Fibroblast of the conjunctiva (primary cell): ENCODE measurements at places on chromosomes 16 and 17.
A peak's percentile ranks its signal among the peaks of the same experiment; 100 is the strongest.

GRCh38 chr17:44959821-44960531 lies 8.1 kb downstream of the C1QL1 start:
- no peak for DNase-seq

- DNase-seq = peak; percentile 24
These were observed 302.7 kb upstream of the PMFBP1 start for GRCh38 chr16:72474501-72475123.

DNA sequence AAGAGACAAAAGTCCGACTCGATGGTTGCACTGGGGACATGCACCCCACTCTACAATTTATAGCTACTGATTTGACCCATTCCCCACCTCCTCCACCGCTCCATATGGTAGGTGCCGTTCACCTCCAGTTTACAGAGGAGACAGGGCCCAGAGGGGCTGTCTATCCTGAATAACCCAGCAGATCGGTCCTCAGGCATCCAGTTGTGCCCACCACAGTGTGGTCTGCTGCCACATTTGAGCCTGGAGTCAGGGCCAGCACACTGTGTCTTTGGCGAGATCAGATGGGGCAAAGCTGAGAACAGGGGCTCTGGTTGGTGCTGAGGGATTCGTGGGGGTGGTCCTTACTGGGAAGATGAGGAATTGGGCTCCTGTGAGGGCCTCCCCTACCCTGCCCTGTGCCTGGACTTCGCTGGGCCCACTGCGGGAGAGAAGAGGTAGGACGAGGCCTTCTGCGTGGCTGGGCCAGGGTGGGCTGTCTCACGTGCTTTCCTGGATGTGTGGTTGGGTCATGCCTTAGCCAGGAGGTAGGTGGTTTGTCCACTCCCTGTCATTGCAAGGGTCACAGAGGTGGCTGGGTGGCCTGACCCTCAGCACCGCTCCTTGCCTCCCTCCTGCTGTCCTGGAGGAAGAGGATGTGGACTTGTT lies 2.8 kb downstream of the ADCY7 start:
- DNase-seq = no peak

DNA sequence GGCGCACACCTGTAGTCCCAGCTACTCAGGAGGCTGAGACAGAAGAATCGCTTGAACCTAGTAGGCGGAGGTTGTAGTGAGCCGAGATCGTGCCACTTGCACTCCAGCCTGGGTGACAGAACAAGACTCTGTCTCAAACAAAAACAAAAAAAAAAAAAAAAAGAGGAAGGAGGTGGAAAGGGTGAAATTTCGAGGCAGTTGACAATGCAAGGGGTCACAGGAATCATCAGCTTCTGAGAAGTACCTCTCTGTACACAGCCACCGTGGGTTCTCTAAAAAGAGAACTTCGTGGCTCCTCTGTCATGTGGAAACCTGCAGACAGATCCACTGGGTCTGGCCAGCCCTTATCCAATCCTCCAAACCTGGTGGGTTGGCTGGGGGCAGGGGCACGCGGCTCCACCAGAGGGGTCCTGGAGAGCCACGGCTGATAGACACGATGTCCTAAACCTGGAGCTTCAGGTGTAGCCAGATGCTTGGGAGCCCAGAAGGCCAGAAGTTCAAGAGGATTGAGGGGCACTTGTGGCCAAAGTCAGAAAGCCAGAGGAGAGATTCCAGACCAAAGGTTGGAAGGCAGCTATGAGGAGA lies 540 bp upstream of the CD300LF start:
- DNase-seq = no peak

GRCh38 chr17:79132271-79133064 lies 57.8 kb downstream of the ENGASE start:
- DNase-seq = no peak

- DNase-seq = no peak
These were observed 29.7 kb upstream of the KRT17 start for GRCh38 chr17:41653892-41654677.

- no peak for DNase-seq
These were observed 1.8 kb downstream of the ATXN2L start for GRCh38 chr16:28824717-28824973.

- no peak for DNase-seq
These were observed 934.8 kb upstream of the EEF2KMT start for GRCh38 chr16:6032438-6032837.

DNA sequence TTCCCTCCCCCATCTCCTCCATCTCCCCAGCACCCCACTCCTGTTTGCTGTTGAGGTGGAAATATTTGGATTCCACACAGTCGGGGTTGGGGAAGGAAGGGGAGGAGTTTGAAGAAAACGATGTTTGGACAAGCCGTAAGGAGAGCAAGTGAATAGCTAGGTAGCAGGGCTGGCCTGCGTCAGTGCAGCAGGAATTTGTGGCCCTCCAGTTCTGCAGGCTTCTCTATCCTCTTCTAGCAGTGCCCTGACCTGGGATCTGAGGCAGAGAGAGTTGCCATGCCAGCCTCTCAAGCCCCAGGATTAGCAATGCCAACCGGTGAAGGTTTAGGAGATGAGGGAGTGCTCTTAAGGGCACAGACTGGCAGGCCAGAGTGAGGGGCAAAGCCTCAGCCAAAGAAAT lies 12.5 kb downstream of the TLCD2 start:
- no peak for DNase-seq

GRCh38 chr16:80519189-80519588 lies 21.6 kb upstream of the DYNLRB2 start:
- DNase-seq = no peak

GRCh38 chr17:49637050-49637449 lies 40.8 kb downstream of the SPOP start:
- no peak for DNase-seq

DNA sequence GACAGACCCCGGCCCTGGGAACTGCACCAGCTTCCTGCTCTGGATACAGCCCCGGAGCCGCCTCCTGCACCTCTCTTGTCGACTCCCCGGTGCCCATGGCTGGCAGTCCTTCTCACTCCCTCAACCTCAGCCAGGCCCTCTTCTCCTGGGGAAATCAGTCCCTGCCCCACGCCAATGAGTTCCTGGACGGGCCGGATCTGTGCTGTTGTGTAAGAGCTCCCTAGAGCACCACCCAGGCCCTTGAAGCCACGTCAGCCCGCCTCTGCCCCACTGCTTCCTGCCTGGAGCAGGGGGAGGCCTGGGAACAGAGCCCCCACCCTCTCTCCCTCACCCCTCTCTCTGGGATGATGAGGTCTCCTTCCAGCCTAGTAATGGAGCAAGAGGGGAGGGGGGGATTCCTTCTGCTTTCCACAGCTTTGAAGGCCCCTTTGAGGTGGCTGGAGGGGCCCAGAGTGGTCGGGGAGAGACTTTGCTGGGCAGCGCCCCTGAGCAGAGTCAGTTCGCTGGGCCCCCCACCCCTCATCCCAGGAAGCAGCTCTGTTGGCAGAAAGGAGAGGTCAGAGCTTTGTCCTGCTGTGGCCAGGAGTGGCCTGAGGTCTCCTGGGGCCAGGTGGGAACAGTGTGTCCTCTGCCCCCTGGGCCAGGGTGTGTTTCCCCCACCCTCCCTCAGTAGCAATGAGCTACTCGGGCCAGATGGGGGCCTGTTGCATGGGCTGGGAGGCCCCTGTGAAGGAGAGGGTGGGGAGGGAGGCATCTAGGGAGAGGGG lies 3.8 kb downstream of the PRR29 start:
- no peak for DNase-seq

GRCh38 chr16:58411736-58412614 lies 19.7 kb downstream of the GINS3 start:
- DNase-seq = no peak

DNA sequence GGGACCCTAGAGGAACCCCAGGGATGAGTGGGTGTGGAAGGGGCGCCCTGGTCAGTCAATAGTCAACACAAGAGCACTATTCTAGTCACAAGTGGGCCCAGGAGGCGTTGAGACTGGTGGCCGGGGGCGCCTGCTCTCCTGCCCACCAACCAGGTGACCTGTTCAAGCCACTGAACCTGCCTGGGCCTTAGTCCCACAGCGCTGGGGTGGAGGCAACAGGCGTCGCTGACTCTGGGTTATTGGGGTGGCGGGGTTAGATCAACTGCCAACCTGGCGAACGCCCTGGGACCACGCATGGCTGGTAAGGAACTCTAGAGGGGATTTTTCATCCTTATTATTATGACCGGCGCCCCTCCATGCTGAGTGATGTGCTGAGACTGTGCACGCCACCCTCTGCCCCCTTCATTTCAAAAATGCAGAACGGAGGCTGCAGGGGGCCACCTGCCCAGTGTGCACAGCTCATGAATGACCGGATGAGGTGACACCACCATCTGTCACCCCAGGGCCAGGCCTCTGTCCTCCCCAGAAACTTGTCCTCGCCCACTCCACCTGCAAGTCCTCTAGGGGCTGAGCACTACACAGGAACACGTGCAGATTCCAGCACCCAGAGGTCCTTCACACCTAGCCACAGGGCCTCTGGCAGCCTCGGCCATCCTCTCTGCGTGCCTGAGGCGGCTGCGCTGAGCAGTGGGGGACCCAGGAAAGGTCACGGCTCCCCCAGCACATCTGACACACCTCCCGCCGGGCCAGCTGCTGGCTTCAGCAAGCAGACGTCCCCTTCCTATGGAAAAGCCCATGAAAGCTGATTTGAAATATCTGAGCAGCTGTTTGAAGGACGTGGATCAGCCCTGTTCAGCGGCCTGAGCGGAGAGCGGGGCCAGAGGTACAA lies 51.6 kb upstream of the DNAH17 start:
- no peak for DNase-seq

DNA sequence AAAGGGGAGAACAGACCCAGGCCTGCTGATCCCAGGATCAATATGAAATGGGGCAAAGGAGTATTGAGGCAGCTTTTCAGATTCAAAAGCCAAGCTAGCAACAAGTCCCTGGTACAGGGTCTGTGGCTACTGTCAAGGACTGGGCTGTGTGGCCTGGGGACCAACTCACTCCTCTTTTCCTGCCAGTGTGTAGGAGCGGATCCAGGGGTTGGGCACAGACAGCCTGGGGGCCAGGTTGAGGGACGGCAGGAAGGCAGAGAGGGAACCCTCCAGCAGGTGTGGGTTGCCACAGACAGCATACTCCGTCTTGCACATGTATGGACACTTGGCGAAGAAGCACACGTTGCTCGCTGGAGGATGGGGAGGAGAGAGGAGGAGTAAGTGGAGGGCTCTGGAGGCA lies 29.6 kb downstream of the PRKAR1A start:
- DNase-seq = no peak

DNA sequence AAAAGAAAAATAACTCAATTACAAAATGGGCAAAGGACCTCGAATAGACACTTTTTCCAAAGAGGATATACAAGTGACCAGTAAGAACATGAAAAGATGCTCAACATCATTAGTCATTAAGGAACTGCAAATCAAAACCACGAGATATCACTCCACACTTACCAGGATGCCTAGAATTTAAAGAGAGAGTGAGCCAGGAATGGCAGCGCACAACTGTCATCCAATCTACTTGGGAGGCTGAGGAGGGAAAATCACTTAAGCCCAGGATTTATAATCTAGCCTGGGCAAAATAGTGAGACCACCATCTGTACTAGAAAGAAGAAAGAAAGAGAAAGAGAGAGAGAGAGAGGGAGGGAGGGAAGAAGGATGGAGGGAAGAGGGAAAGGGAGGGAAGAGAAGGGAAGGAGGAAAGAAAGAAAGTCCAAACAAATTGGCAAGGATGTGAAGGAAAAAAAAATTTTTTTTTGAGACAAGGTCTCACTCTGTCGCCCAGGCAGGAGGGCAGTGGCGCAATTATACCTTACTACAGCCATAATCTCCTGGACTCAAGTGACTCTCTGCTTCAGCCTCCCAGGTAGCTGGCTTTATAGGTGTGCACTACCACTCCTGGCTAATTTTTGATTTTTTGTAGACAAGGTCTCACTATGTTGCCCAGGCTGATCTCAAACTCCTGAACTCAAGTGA lies 22.6 kb downstream of the TBX2 start:
- DNase-seq = no peak
